ENCODE measurements at places on chromosomes 5 and 9. TPM values are rescaled to one million over a fixed set of nuclear protein-coding genes. Genes with fewer than 3 reads are reported as not detected.

DNA sequence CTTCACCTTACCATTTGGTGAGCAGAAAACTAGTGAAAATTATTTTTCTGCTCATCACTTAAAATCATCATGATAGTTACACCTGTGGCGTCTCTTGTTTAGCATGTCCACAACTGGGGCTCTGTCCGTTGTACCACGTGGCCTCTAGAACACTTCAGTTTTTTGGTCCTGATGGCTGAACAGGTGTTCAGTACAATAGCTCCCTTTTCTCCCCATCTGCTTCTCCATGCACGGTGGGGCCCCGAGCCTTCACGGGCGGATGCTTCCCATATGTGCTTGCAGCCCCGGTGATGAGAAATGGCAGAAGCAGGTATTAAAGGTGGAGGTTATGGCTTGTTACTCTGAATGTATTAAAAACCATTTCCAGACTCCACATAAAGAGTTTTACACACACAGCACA is 304.1 kb downstream of the CWC27 start:
- no peaks in the 10 kb centered on the region for H3K36me3 ChIP-seq
- peaks cover 2% of the 10 kb centered on the region for H3K27me3 ChIP-seq
- no peak overlapping the region for H3K27ac ChIP-seq
- peaks cover 29% of the 10 kb centered on the region for H3K4me1 ChIP-seq

GRCh38 chr5:149581931-149582768 is 852 bp downstream of the ARHGEF37 start:
- no peak overlapping the region for H3K27ac ChIP-seq
- no peaks in the 10 kb centered on the region for H3K36me3 ChIP-seq
- DNase-seq: no peak
- peaks cover 1% of the 10 kb centered on the region for H3K27me3 ChIP-seq
- 0 out of 2 replicates have a peak, but pooled peaks cover 16% of the 10 kb centered on the region for H3K4me1 ChIP-seq

TLX3 gene
- not detected for total RNA-seq

GRCh38 chr9:106927916-106928315 is 65.0 kb downstream of the ZNF462 start:
- peaks cover 4% of the 10 kb centered on the region for H3K27me3 ChIP-seq
- peaks cover 90% of the 10 kb centered on the region for H3K36me3 ChIP-seq
- H3K27ac ChIP-seq: no peak overlapping the region
- H3K4me3 ChIP-seq: no peak overlapping the region
- H3K4me1 ChIP-seq: peaks cover 19% of the 10 kb centered on the region
- DNase-seq: peak; percentile 11

TSSK1B gene
- not detected for total RNA-seq

- peak; percentile 72 for DNase-seq
- H3K27ac ChIP-seq: peak overlapping the region; percentile 0
- peak overlapping the region; percentile 1 for H3K4me3 ChIP-seq
- no peaks in the 10 kb centered on the region for H3K36me3 ChIP-seq
Measured at GRCh38 chr9:72041775-72042194, 18.6 kb downstream of the C9orf57 start.

ISL1 gene
- total RNA-seq: 3.9 TPM

DNAI1 gene
- not detected for total RNA-seq

SPATA31A3 gene
- total RNA-seq: not detected

GRCh38 chr9:95316274-95316673 is 1.2 kb downstream of the FANCC start:
- H3K4me1 ChIP-seq: peaks cover 43% of the 10 kb centered on the region
- peak overlapping the region; percentile 75 for H3K27ac ChIP-seq
- no peaks in the 10 kb centered on the region for H3K36me3 ChIP-seq
- no peaks in the 10 kb centered on the region for H3K27me3 ChIP-seq
- H3K4me3 ChIP-seq: peak overlapping the region; percentile 90
- no peak for DNase-seq

GRCh38 chr5:53164478-53165165 is 55.1 kb upstream of the MOCS2 start:
- DNase-seq: no peak
- no peak overlapping the region for H3K4me3 ChIP-seq
- no peaks in the 10 kb centered on the region for H3K27me3 ChIP-seq
- no peaks in the 10 kb centered on the region for H3K36me3 ChIP-seq

SHOC1 gene
- not detected for total RNA-seq

PCDHA6 gene
- not detected for total RNA-seq

Measured in HFFc6 (cell line).